ENCODE measurements at places on chromosomes 3 and 15.

DNA sequence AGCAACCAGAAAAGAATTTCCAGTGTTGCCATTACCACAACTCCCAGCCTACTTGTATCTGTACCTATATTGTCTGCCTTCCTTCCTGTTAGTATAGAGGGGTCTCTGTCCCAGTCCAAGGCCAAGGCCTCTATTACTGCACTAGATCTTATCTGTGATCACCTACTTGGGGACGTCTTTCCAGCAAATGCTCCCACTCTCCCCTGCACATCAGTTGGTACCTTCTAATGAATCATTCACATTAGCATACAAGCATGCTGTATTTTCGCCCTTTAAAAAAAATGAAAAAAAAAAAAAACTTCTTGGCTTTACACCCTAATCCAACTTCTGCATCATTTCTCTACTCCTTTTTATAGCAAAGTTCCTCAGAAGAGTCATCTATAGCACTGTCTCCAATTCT, 4.8 kb upstream of the AVEN start:
- no peak overlapping the region for H3K27ac ChIP-seq
- H3K36me3 ChIP-seq = no peaks in the 10 kb centered on the region
- no peaks in the 10 kb centered on the region for H3K27me3 ChIP-seq
- no peak overlapping the region for H3K4me3 ChIP-seq
- no peaks in the 10 kb centered on the region for H3K4me1 ChIP-seq

GRCh38 chr15:63392361-63393009, 10.8 kb upstream of the CA12 start:
- no peak overlapping the region for H3K27ac ChIP-seq
- no peak for DNase-seq
- H3K4me3 ChIP-seq = no peak overlapping the region
- no peaks in the 10 kb centered on the region for H3K36me3 ChIP-seq
- no peaks in the 10 kb centered on the region for H3K27me3 ChIP-seq

DNA sequence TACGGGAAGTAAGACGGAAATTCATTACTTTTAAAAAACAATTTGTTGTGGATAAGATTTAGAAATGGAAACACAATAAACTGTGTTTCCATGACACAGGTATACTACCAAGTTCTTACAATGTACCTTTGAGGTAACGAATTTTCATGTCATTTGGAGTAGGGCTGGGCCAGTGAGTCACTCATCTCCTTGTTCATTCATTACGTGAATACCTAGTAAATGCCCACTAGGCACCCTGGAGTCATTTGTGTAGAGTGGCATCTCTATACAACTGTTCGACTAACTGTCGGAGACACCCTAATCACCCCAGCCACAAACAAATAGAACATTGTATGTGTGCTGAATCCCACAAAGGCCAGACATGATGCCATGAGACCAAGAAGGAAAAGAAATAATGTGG, 94.8 kb downstream of the IGF1R start:
- no peaks in the 10 kb centered on the region for H3K4me1 ChIP-seq
- H3K36me3 ChIP-seq = no peaks in the 10 kb centered on the region
- no peak overlapping the region for H3K27ac ChIP-seq
- H3K27me3 ChIP-seq = no peaks in the 10 kb centered on the region

DNA sequence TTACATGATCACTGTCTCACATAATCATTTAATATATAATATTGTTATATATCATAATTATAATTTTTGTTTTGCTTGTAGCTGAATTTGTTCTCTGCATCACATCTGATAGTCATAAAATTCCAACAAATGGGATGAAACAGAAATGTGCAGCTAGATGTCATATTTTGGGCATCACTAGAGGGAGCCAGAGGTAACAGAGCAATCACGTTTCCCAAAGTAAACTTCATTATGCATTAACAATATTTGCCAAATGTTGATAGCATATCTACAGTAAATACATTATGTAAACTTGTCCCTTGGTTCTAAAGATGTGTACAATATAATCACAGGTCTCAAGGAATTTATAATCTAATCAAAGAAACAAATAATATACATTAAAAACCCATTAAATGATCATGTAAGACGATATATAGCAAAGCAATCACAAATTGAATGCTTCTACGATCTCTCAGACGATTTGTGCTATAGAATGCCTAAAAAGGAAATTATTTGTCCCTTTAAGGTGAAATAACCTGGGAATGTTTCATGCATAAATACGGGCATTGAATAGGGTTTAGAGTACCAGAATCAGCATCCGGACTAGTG, 234.2 kb upstream of the MCTP2 start:
- H3K27me3 ChIP-seq = no peaks in the 10 kb centered on the region
- no peak for DNase-seq
- H3K4me1 ChIP-seq = no peaks in the 10 kb centered on the region
- no peak overlapping the region for H3K27ac ChIP-seq
- H3K36me3 ChIP-seq = no peaks in the 10 kb centered on the region
- H3K4me3 ChIP-seq = no peak overlapping the region

- H3K27me3 ChIP-seq = no peaks in the 10 kb centered on the region
- no peaks in the 10 kb centered on the region for H3K4me1 ChIP-seq
- no peak for DNase-seq
- H3K27ac ChIP-seq = no peak overlapping the region
- H3K4me3 ChIP-seq = no peak overlapping the region
- H3K36me3 ChIP-seq = no peaks in the 10 kb centered on the region
Measured at GRCh38 chr3:88346643-88347042, 196.9 kb downstream of the C3orf38 start.

- H3K27me3 ChIP-seq = no peaks in the 10 kb centered on the region
- no peaks in the 10 kb centered on the region for H3K36me3 ChIP-seq
- H3K4me1 ChIP-seq = no peaks in the 10 kb centered on the region
- no peak overlapping the region for H3K4me3 ChIP-seq
- DNase-seq = no peak
Measured at GRCh38 chr3:166223120-166223519, 385.9 kb upstream of the BCHE start.

- no peaks in the 10 kb centered on the region for H3K27me3 ChIP-seq
- H3K27ac ChIP-seq = no peak overlapping the region
- peaks cover 56% of the 10 kb centered on the region for H3K36me3 ChIP-seq
Measured at GRCh38 chr3:23964537-23965235, 19.6 kb downstream of the NR1D2 start.

GRCh38 chr3:13027154-13027553, 46.1 kb downstream of the IQSEC1 start:
- no peak for DNase-seq
- no peak overlapping the region for H3K27ac ChIP-seq
- no peak overlapping the region for H3K4me3 ChIP-seq
- no peaks in the 10 kb centered on the region for H3K36me3 ChIP-seq

DNA sequence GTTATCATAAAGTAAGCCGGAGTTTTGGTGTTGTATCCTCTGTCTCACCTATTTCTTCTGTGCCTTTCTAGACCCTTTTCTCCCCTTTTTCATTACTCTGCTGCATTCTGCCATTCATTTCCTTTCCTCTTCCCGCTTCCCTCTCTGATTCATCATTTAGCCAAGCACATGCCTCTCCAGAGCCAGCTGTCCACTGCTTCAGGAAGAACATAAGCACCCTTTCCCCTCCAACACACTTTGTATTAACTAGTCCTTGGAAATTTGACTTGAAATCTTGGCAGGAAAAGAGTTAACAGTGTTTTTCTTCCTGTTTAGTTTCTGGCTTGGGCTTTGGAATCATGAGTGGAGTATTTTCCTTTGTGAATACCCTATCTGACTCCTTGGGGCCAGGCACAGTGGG, 9.7 kb downstream of the APH1B start:
- no peak overlapping the region for H3K27ac ChIP-seq
- no peak for DNase-seq
- H3K4me3 ChIP-seq = no peak overlapping the region
- H3K36me3 ChIP-seq = peaks cover 3% of the 10 kb centered on the region
- no peaks in the 10 kb centered on the region for H3K27me3 ChIP-seq

- H3K27me3 ChIP-seq = no peaks in the 10 kb centered on the region
- no peak overlapping the region for H3K4me3 ChIP-seq
- no peaks in the 10 kb centered on the region for H3K36me3 ChIP-seq
- DNase-seq = no peak
- H3K4me1 ChIP-seq = no peaks in the 10 kb centered on the region
Measured at GRCh38 chr15:22231603-22232002, 151.3 kb downstream of the OR4M2 start.

GRCh38 chr3:122562923-122563716, 980 bp downstream of the PARP9 start:
- peak overlapping the region; percentile 83 for H3K27ac ChIP-seq
- no peaks in the 10 kb centered on the region for H3K27me3 ChIP-seq
- H3K36me3 ChIP-seq = peaks cover 34% of the 10 kb centered on the region
- peaks cover 27% of the 10 kb centered on the region for H3K4me1 ChIP-seq
- H3K4me3 ChIP-seq = peak overlapping the region; percentile 91

GRCh38 chr3:159657176-159657575, 331.5 kb upstream of the IL12A start:
- no peak overlapping the region for H3K27ac ChIP-seq
- no peak for DNase-seq
- no peaks in the 10 kb centered on the region for H3K27me3 ChIP-seq

DNA sequence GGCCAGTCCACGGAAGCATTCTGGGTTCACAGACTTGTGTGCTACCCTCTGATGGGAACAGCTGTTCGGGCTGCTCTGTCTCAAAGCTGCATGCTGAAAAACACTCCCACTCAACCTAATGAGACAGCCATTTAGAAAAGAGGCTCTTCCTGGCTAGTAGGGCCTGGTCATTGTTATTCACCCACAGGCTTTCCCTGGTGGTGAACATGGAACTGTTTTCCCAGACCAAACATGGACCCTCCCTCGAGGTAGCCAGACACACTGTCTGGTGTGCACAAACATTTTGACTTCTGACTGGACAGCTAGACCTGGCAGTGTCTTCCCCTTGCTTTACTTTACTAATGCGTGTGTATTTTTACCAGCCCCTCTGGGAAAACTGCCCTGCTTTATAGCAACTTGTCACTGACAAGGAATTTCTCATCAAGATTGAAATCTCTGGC, 39.0 kb downstream of the MECOM start:
- H3K27ac ChIP-seq = no peak overlapping the region
- H3K27me3 ChIP-seq = no peaks in the 10 kb centered on the region
- no peak overlapping the region for H3K4me3 ChIP-seq
- no peaks in the 10 kb centered on the region for H3K4me1 ChIP-seq
- no peak for DNase-seq
- no peaks in the 10 kb centered on the region for H3K36me3 ChIP-seq

DNA sequence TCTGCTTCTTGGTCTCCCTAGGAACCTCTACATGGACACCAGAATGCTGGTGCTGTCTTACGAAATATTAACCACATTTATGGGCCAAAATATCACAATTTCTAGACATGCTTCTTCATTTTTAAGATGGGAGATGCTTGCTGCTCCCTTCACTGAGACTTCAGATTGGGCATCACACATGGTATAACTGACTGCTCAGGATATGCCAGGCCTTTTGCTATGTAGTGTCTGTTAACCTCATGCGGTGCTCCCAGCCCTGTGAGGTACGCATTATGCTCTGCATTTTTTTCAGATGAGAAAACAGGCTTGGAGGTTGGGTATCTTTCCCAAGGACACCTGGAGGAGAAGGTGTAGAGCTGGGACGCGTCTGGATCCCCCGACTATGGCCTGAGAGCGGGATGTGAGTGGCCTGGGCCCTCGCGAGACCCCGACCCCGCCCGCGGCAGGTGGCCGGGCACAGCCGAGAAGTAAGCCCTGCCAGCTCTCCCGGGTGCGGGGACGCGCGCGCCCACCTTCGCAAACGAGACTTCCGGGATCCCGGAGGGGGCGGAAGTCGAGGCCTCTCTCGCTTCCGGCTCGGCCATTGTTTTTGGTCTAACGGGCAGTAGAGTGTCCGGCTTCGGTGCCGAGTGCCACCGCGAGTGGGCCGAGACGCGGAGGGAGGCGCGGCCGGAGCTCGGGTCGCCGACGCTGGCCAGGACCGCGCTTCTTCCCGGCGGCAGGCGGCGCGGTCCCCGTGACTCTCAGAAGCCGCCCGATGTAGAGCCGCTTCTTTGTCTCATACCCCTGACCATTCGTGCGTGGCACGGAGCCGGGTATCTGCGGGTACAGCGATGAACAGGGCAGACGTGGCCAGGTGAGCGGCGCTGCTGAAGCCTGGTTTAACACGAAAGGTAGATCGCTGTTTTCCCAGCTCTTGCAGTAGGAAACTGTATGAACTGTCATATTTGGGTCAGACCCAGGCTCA, at the start of gene ZKSCAN7:
Gene ZKSCAN7, plus strand, starts transcription at position 568 of the 967 bp plus-strand sequence. CDS start 1,855 bp downstream, outside the sequence.
- no peak for DNase-seq
- peak within 1 kb of the TSS; percentile 80 for H3K4me3 ChIP-seq
- no peaks in the 10 kb centered on the region for H3K36me3 ChIP-seq
- H3K27ac ChIP-seq = peak within 1 kb of the TSS; percentile 21

DNA sequence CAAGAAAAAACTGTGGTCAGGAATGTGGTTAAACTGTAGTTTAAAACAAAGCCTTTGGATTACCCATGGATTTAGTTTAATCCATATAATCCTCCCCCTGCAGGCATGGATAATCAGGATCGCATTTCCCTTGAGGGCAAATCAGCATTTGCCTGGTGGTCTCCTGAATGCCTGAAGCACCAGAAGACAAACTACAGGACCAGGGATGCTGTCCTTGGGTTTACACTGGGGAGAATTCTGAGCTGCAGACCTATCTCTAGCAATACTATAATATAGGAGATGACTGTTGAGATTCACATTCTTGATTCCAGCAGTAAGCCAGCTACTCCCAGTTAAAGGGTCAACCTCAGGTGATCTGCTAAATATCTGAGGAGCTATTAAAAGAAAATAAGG, 10.6 kb downstream of the PIK3CB start:
- peaks cover 4% of the 10 kb centered on the region for H3K36me3 ChIP-seq
- no peaks in the 10 kb centered on the region for H3K27me3 ChIP-seq
- no peaks in the 10 kb centered on the region for H3K4me1 ChIP-seq
- no peak overlapping the region for H3K4me3 ChIP-seq

DNA sequence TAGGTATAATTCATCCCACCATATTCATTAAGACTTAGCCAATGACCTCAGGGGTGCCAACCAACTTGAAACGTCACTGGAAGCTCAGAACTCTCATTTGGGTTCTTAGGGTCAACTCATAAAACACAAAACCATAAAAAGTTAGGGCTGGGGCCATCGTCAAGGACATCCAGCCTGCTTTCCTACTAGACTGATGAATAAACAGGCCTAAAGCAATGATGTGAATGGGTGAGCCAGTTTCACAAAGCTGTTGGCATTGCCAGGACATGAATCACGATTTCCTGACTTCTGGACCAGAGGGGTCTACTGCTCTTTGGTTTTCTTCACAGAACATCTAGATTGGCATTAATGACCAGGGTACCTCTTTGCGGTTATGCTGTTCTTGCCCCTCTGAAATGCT, 64.7 kb downstream of the EOMES start:
- no peaks in the 10 kb centered on the region for H3K36me3 ChIP-seq
- DNase-seq = no peak
- H3K4me1 ChIP-seq = no peaks in the 10 kb centered on the region
- H3K4me3 ChIP-seq = no peak overlapping the region
- no peaks in the 10 kb centered on the region for H3K27me3 ChIP-seq

DNA sequence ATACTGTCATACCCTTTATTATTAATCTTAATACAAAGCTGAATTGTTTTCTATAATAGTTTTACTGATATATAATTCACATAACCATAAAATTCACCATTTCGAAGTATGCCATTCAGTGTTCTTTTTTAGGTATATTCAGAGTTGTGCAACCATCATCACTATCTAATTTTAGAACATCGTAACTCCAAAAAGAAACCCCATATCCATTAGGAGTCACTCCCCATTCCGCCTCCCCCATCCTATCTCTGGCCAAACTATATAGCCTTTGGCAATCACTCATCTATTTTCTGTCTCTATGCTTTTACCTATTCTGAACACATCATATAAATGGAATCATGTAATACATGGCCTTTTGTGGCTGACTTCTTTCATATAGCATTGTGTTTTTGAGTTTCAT, 169.7 kb upstream of the GALNT15 start:
- no peaks in the 10 kb centered on the region for H3K36me3 ChIP-seq
- H3K27ac ChIP-seq = no peak overlapping the region
- no peaks in the 10 kb centered on the region for H3K27me3 ChIP-seq
- H3K4me3 ChIP-seq = no peak overlapping the region

Data from effector memory CD4-positive, alpha-beta T cell (primary cell).